ENCODE measurements at places on chromosomes 5 and 9. TPM values are rescaled to one million over a fixed set of nuclear protein-coding genes. Genes with fewer than 3 reads are reported as not detected.

DNAI1 gene
- not detected for total RNA-seq

GRCh38 chr9:71763832-71764231 lies 4.5 kb downstream of the CEMIP2 start:
- peak; percentile 75 for DNase-seq
- H3K36me3 ChIP-seq, result peaks cover 28% of the 10 kb centered on the region
- H3K27ac ChIP-seq, result peak overlapping the region; percentile 83
- peaks cover 2% of the 10 kb centered on the region for H3K27me3 ChIP-seq

DNA sequence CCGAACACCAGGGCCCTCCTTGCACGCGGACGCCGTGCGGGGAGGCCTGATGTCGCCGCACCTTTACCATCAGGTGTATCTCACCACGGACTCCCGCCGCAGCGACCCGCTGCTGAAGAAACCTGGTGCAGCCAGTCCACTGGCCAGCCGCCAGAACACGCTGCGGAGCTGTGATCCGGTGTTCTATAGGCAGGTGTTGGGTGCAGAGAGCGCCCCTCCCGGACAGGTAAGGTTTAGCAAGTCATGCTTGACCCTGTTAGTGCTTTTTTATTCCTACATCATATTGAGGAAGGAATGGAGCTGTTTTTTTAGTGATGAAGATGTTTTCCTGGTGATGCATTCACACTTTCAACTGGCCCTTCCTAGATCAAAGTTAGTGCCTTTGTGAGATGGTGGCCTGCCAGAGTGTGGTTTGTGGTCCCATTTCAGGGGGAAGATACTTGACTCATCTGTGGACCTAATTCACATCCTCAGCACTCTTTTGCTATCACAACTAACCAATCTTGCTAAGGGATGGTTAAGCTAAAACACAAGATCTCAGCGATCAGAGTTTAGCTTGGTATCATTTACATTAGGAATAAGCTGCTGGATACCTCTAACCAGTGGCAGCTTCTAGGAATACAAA lies 2.7 kb downstream of the PCDHGC3 start:
- peak overlapping the region; percentile 96 for H3K4me3 ChIP-seq
- H3K27me3 ChIP-seq, result peaks cover 4% of the 10 kb centered on the region

IFNW1 gene
- not detected for total RNA-seq

DNA sequence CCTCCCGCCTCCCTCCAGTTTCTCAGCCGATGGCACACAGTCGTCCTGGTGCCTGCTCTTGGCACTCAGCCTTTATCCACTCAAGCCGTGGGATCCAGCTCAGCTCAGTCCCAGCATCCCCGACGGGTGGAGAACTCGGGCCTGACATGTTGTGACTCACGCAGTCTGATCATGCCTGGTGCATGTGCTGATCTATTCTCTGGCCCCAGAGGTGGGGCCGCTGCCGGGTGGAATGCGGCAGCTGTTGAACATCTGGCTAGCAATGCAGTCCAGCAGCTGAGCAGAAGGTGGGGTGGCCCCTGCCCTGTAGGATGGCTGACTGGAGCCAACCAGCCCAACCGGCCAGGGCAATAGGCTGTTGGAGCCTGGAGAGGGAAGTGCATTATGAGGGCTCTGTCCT lies 1.7 kb upstream of the AIF1L start:
- no peak overlapping the region for H3K4me3 ChIP-seq
- DNase-seq, result peak; percentile 25
- no peak overlapping the region for H3K27ac ChIP-seq
- peaks cover 44% of the 10 kb centered on the region for H3K27me3 ChIP-seq
- no peaks in the 10 kb centered on the region for H3K36me3 ChIP-seq

- H3K4me3 ChIP-seq, result no peak overlapping the region
- no peak overlapping the region for H3K27ac ChIP-seq
- H3K27me3 ChIP-seq, result peaks cover 6% of the 10 kb centered on the region
- no peaks in the 10 kb centered on the region for H3K36me3 ChIP-seq
These were observed 44.0 kb upstream of the PCA3 start for GRCh38 chr9:76720245-76720644.

DNA sequence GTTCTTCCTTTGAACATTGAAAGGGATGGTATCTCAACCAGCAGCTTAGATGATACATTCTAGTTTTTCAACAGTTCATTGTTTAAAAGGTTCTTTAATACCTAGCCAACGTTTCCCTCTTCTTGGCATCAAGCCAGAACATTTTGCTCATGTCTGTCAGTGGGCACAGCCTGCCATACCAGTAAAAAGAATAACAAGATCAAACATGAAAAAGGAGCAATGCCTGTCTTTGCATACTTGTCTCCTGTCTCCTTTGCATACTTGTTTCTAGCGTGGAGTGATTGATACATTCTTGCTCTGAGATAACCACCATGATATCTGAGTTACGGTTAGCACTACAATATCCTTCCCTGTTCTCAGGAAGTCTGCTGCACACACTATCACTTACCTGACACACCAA lies 248.6 kb upstream of the DAPK1 start:
- no peaks in the 10 kb centered on the region for H3K4me1 ChIP-seq
- H3K27me3 ChIP-seq, result no peaks in the 10 kb centered on the region
- H3K27ac ChIP-seq, result no peak overlapping the region
- no peak for DNase-seq
- H3K36me3 ChIP-seq, result no peaks in the 10 kb centered on the region

PAPPA gene
- 11.0 TPM for total RNA-seq

GRCh38 chr5:72282878-72283277 lies 37.2 kb downstream of the MRPS27 start:
- H3K36me3 ChIP-seq, result peaks cover 26% of the 10 kb centered on the region
- peaks cover 41% of the 10 kb centered on the region for H3K4me1 ChIP-seq
- peak overlapping the region; percentile 27 for H3K27ac ChIP-seq
- H3K4me3 ChIP-seq, result no peak overlapping the region

- H3K4me1 ChIP-seq, result peaks cover 10% of the 10 kb centered on the region
- H3K27ac ChIP-seq, result no peak overlapping the region
- no peaks in the 10 kb centered on the region for H3K36me3 ChIP-seq
- DNase-seq, result no peak
These were observed 37.0 kb upstream of the RANBP6 start for GRCh38 chr9:6052293-6052919.

FBP2 gene
- total RNA-seq, result not detected

CTSL gene
- 211 TPM for total RNA-seq

GRCh38 chr9:93081931-93082330 lies 14.1 kb upstream of the CARD19 start:
- peak overlapping the region; percentile 59 for H3K27ac ChIP-seq
- H3K36me3 ChIP-seq, result no peaks in the 10 kb centered on the region
- H3K4me3 ChIP-seq, result no peak overlapping the region
- H3K4me1 ChIP-seq, result no peaks in the 10 kb centered on the region
- H3K27me3 ChIP-seq, result peaks cover 6% of the 10 kb centered on the region

CNTLN gene
- total RNA-seq, result 8.4 TPM

DNA sequence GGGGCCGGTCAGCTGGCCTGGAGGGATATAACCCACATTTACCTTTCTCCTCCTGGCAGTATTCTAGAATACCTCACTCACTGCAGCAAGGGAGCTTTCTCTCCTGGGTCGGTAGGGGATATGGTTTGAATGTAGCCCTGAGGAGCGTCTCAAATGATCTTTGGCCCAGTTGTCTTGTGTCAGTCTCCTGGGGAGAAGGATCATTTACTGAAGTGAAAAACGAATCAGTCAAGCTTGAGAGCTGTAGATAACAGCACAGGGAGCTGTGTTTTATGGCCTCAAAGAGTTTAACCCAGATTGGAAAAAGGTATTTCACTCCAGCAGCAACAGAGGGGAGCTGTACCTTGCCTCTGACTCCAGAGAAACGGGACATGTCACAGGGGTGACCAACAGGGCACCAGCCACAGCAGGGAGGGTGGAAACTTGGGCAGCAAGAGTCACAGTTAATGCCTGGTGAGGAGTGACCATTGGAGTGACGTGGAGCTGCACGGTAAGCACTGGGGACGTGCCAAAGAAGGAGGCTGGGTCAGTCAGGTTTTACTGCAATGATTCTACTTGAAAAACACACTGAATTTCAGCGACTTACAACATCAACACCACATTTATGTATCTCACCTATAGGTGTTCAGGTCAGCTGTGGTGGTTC lies 29.8 kb upstream of the ZFR start:
- H3K4me1 ChIP-seq, result no peaks in the 10 kb centered on the region
- no peak for DNase-seq
- no peak overlapping the region for H3K4me3 ChIP-seq

CDK5RAP2 gene
- 33.9 TPM for total RNA-seq

OR13C8 gene
- total RNA-seq, result not detected

DNA sequence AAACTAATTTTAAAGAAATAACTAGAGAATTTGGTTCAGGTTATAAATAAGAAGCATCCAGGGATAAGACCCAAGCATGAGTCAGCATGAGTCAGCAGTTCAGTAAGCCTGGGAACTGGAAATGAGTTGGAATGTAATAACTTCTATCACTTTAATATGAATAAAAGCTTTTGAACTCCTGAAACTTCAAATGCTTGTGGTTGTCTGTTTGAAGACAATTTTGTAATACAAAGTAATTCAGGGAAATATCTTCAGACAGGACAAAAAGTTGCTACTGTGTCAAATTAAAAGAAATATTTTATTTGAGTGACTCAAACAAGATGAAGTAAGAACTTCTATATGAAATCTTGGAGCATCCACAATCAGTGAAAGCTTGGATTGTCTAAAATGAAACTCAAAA lies 331.2 kb upstream of the DAB2 start:
- DNase-seq, result peak; percentile 92
- H3K36me3 ChIP-seq, result peaks cover 9% of the 10 kb centered on the region
- peak overlapping the region; percentile 41 for H3K4me3 ChIP-seq
- peaks cover 48% of the 10 kb centered on the region for H3K4me1 ChIP-seq
- H3K27me3 ChIP-seq, result no peaks in the 10 kb centered on the region
- peak overlapping the region; percentile 80 for H3K27ac ChIP-seq

GRCh38 chr5:106127341-106127781 lies 1543.4 kb downstream of the EFNA5 start:
- no peaks in the 10 kb centered on the region for H3K4me1 ChIP-seq
- DNase-seq, result no peak
- no peaks in the 10 kb centered on the region for H3K36me3 ChIP-seq
- no peak overlapping the region for H3K4me3 ChIP-seq
- peaks cover 2% of the 10 kb centered on the region for H3K27me3 ChIP-seq

All from HFFc6 (cell line).